ENCODE measurements at places on chromosomes 1 and 21.

GRCh38 chr1:90809996-90810395 is 92.9 kb upstream of the BARHL2 start:
- DNase-seq, result no peak

- peak; percentile 29 for DNase-seq
Observed at GRCh38 chr1:16318555-16318954, 33.7 kb downstream of the FBXO42 start.

GRCh38 chr1:145847827-145848226 is 2.4 kb downstream of the NUDT17 start:
- DNase-seq, result no peak

GRCh38 chr21:44533891-44534627 is 5.9 kb downstream of the KRTAP10-1 start:
- DNase-seq, result no peak

DNA sequence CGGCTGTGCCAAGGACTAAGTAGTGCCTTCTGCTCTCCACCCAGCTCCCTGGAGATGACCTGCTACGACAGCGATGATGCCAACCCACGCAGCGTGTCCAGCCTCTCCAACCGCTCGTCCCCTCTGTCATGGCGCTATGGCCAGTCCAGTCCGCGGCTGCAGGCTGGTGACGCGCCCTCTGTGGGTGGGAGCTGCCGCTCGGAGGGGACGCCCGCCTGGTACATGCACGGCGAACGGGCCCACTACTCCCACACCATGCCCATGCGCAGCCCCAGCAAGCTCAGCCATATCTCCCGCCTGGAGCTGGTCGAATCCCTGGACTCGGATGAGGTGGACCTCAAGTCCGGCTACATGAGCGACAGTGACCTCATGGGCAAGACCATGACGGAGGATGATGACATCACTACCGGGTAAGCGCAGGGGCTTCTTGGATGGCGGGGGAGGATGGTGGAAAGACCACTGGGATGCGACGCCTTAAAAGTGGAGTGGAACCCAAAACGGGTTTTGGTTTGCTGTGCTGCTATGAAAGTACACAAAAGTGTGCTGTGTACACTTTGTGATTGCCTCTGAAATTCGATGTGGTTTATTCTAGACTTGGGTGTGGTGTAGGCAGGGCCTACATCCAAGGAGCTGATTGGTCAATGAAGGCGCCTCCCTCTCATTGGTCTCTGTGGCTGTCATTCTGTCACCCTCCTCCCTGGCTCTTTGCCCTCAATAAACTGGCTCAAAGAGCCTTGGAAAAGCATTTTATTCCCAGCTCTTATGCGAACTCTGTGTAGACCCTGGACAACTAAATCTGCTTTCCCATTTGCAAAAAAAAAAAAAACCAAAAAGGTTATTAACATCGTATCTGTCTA is 110.4 kb upstream of the IPO9 start:
- no peak for DNase-seq

GRCh38 chr1:197633447-197634078 is 141.7 kb downstream of the DENND1B start:
- DNase-seq, result no peak

DNA sequence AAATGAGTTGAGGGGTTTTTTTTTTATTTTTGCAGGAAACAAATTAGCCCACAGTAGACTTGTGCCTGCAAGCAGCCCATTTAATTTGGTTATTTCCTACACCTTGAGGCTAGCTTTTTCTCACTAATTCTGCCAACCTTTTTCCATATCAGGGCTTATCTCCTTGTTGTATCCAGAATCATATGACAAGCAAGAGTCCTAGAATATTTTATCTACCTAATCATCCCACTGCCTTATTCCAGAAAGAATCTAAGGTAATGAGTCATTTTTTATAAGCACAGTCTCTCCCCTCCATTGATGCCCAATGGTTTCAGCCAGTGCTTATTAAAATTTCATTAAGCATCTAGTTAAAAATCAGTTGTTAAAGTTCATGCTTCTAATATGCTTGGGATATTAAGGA is 324.1 kb downstream of the BARHL2 start:
- no peak for DNase-seq

DNA sequence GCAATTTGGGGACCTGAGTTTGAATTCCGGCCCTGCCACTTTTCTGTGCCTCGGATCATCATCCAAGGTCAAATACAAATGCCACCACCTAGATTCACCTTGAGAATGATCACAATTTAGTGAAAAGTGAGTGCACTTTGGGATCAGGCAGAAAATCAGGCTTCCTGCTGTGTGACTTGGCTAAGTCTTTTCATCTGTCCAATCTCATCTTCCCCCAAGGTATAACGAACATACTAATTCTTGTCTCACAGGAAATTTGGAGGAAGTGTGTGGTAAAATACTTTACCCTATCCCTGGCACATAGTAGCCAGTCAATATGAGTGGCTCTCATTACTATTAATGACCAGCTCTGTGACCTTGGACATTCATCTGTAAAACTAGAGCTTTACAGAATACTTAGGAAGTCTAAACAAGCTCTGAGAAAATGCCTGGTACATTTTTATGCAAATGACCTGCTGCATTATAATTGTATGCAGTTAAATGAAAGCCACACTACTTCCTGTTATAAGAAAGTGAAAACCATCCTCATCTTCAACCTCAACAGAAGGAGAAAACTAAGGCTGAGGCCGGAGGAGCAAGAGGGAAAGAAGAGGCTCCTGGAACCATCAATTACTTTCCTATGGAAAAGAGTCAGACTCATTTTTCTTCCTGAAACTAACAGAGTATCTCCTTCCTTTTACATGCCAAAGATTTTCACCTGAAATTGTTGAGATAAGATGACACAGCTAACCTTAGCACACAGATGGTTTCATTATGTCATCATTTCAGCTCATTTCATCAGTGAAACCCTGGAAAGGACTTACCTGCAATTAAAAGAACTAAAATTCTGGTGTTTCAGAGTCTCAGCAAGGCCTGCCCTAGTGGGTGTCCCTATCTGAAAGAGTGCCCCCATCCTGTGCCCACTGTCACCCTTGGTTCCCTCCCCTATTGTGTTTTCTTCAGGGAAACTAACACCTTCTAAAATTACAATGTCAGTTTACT is 32.6 kb upstream of the RGS8 start:
- DNase-seq, result no peak

- DNase-seq, result no peak
Observed at GRCh38 chr1:9044236-9044635, 18.0 kb upstream of the SLC2A7 start.

DNA sequence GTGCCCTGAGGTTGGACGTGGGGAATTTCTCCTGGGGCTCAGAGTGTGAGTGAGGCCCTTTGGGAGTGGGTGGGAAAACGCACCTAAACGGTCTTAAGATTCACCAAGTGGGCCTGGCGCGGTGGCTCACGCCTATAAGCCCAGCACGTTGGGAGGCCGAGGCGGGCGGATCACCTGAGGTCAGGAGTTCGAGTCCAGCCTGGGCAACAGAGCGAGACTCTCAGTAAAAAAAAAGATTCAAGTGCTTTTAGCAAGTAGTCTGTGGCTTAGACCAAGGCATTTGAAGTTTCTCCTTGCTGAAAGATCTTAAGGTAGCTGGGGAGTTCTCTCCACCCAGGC is 1.4 kb downstream of the RPS8 start:
- no peak for DNase-seq

DNA sequence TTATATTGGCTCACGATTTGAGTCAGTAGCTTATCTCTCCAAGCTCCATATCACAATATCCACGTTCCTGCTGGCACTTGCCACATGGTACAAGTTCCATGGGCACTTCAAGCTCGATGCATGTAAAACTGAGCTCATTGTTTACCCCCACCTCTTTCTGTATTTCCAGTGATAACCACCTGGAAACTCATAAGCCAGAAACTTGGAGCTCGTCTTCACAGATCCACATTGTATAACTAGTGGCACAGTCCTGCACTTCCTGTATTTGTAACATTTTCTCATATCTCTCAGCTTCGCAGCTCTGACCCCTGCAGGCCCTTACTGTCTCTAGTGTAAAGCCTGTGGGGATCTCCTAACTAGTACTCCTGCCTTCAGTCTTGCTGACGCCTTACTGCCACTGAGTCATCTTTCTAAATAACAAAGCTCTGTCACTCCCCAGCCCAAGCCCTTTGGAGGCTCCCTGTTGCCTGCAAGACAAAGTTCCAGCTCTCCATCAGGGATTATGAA is 6.5 kb upstream of the C2CD4D start:
- peak; percentile 78 for DNase-seq

GRCh38 chr1:37404711-37405110 is 69.7 kb upstream of the ZC3H12A start:
- DNase-seq, result no peak

DNA sequence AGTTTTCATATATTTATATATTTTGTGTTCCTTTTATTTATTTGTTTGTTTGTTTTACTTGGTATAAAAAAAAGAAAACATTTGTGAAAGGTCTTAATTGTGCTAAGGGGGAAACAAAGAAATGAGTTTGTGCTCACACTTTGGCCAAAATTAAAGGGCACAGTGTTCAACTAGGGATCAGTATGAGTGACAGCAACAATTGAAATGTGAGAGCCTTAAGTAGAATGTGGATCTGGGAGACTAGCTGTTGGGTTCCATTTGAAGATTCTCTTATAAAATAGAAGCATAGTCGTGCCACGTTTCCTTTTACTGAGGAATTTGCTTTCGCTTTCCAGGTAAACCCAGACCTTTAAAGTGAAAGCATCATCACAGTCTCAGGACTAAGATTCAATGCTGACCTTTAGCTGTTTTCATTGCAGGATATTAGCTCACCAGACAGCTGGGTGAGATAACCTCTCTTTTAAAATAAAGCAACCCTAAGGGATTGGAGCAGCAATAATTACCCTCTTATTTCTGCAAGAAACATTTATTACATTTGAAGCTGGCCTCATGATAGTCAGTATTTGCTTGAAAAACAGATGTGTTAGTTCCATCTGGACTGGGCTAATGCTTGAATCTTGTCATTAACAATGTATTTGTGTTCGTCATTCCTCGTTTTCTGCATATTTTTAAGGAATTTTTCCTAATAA is 37.1 kb upstream of the CD55 start:
- no peak for DNase-seq

- DNase-seq, result peak; percentile 58
Observed at GRCh38 chr1:223731133-223731770, 18.9 kb downstream of the CAPN2 start.

- DNase-seq, result no peak
Observed at GRCh38 chr1:58447886-58448285, 98.6 kb downstream of the OMA1 start.

GRCh38 chr21:46082963-46083790 is 14.7 kb upstream of the COL6A2 start:
- peak; percentile 51 for DNase-seq

- no peak for DNase-seq
Observed at GRCh38 chr1:34911465-34911864, 18.0 kb downstream of the DLGAP3 start.

DNA sequence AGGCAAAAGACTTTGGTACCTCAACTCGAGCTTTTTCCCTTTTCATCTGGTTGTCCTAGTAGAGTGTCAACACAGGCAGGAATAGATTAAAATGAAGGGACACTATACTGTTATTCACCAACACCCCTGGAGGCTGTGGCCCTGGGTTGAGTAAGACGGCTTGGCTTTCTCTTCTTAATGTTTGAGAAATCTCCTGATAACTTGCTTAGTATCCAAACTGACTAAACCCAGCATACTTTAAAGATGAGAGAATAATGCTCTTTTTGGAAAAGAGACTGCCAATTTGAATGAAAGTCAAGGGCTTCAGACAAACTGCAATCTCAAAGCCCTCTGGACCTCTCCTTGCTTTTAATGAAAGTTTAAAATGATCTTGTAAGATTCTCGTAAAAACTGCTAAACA is 2.6 kb upstream of the SLC30A1 start:
- DNase-seq, result peak; percentile 62

- no peak for DNase-seq
Observed at GRCh38 chr1:234402939-234403338, 29.7 kb downstream of the COA6 start.

GRCh38 chr21:39362733-39363132 is 13.8 kb upstream of the HMGN1 start:
- no peak for DNase-seq

- peak; percentile 38 for DNase-seq
Observed at GRCh38 chr1:57423656-57424211, at the start of gene DAB1. TSS of gene DAB1 (minus strand) at chr1:57424060. CDS start at chr1:57291030, 133,030 bp downstream.

GRCh38 chr21:26777166-26777565 is 68.0 kb downstream of the ADAMTS1 start:
- DNase-seq, result no peak

DNA sequence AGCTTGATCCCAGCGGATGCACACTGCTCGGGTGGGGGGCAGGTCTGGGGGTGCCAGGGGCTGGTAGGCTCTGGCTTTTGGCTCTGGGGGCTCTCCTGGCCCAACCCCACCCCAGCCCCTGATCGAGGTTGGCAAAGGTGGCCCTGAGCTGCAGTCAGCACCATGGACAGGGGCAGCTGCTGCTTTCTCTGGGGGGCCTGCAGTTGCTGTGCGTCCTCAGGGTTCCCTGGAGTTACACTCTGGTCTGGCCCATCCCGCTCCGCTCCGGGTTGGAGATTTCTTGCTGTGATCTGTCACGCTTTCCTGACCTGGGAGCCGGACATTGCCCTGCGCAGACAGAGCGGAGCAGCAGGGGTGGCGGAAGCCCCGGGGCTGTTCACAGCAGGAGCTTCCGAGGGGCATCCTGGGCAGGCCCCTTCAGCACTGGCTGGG is 8.0 kb upstream of the PLCH2 start:
- DNase-seq, result peak; percentile 59

DNA sequence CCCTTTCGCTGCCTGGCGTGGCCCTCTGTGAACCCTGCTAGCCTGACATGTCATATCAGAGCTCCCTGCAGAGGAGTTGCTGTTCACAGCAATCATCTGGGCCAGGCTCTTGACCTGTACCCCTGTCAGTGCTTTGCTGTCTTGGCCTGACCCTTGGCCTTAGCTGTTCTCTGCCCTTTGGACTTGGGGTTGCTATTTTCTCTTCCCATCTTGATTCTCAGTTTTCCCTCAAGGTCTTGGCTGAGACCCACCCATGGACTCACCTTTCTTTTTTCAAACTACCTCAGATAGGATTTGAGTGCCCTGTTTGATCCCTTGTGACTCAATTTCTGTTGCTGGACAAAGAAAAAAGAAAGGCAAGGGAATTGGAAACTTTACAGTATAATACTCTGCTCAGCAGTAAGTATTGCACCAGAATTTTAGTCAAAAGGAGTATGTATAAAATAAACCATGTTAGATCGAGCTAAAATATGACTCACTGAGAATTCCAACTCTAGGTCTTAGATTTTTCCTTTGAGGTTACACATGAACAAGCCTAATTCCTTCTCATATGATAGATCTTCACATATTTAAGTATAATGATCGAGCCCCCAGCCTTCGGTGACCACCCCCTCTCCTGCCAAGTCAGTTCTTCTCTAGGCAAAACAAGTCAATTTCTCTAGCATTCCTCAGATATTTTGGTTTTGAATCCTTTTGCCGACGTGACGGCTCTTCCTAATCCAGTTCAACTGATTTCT is 110.5 kb downstream of the NGF start:
- DNase-seq, result peak; percentile 67

- DNase-seq, result peak; percentile 52
Observed at GRCh38 chr1:3283849-3284248, 170.6 kb upstream of the ARHGEF16 start.

GRCh38 chr21:19523746-19524145 is 1120.2 kb upstream of the TMPRSS15 start:
- DNase-seq, result no peak

- DNase-seq, result no peak
Observed at GRCh38 chr1:10457875-10458274, 8.0 kb downstream of the CORT start.

All from AG08395 (cell line).